Stimulated activated CD8-positive, alpha-beta memory T cell treated with anti-CD3 and anti-CD28 coated beads, Interleukin-7, amount 100 ng/mL, for 1 hour (primary cell): ENCODE measurements at places on chromosomes 13 and 19.

DNA sequence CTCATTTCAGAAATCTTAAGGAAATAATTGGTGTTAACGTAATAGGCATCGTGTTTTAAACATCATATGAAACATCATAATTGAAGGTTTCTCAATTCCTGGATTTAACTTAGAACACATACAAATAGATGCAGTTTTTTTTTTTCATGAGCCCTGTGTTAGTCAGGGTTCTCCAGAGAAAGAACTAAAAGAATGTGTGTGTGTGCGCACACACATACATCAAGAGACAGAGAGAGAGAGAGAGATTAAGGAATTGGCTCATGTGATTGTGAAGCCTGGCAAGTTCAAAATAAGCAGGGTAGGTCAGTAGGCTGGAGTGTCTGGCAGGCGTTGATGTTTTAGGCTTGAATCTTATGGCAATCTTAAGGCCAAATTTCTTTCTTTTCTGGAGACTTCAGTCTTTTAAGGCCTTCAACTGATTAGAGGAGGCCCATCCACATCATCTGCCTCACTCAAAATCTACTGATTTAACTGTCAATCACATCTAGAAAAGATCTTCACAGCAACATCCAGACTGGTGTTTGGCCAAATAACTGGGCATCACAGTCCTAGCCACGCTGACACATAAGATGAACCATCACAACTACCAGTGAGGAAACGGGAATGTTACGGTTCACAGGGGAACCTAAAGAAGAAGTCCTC lies 25.2 kb downstream of the SPATA13 start:
- DNase-seq, result no peak

- no peak for DNase-seq
Observed at GRCh38 chr19:50725218-50725910, 2.2 kb downstream of the CLEC11A start.

DNA sequence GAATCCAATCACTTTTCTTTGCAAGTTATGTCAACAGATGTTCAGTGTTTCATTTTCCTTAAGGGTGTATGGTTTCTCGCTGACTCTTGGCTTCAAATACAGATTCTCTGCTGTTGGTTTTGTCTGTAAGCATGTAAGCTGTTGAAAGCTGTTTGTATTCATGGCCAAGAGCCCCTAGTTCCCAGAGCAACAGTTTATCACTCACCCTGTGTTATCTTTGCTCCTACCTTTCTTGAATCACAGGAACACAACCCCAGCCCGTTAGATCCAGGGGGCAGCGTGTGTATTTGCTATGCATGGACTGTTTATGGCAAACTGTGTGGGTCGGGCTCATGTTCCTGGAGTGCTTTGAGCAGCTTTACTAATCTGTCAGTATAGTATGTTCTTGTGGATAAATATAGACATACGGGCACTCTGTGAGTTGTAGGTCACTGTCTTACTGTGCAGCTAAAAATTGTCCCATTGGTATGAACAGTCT lies 28.9 kb downstream of the FRY start:
- no peak for DNase-seq

DNA sequence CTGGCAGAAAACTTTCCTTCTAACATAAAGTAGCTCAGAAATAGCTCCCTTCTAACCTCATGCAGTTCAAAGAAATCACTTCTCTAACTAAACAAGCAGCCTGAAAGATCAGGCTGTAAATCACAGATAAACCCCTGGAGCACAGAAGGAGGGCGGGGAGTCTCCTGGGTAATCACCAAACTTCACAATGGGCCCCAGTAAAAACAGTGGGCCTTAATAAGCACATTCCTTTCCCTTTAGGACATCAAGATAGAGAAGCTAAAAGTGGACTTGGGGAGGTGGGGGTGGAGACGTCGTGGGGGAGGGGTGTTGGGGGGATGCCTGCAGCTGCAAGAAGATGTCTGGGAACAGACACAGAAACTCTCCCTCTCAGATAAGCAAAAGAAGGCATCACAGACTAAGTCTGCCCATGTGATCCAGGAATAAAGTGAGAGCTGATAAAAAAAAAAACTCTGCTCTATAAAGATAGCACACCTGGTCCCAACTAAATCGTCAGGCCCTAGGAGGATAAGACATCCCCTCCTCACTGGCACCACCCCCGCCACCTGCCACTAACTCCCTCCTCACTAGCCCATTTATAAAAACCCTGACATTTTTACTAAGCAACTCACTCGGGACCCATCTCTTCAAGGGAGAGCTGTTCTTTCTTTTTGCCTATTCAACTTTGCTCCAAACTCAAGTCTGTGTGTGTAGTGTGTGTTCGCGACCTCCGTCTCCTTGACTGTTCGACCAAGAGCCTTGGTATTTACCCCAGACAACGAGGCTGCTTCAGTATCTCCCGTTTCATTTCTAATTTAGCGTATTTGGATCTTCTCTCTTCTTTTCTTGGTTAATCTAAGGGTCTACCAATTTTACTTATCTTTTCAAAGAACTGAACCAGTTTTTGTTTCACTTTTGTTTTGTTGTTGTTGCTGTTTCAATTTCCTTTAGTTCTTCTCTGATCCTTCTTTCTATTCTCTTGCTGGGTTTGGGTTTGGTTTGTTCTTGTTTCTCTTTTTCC lies 31.7 kb downstream of the DNAJC15 start:
- no peak for DNase-seq

DNA sequence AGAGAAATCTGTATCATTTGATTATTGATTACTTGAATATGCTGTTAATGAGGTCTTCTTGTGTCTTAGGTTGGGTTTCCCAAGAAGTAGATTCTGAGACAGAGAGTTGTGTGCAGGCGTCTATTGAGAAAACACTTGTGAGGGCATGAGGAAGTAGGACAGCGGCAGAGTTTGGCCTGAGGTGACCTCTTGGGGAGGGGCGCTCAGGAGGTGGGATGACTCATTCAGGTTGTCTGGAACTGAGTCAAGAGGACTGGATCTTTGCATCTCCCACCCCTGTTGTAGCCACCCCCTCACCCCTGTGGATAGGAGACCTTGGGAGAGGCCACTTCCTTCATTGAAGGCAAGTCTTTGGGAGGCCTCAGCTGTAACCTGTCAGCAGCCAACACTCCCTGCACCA lies 35.2 kb upstream of the WDFY2 start:
- DNase-seq, result no peak

- no peak for DNase-seq
Observed at GRCh38 chr13:31213651-31214289, 14.0 kb downstream of the B3GLCT start.
